SHP77 treated with DMSO at 0.1 percent for 48 hours (cell line): ENCODE measurements at places on chromosomes 11 and 22.

GRCh38 chr11:67117176-67117575 is 1.9 kb upstream of the KDM2A start:
- DNase-seq: no peak

DNA sequence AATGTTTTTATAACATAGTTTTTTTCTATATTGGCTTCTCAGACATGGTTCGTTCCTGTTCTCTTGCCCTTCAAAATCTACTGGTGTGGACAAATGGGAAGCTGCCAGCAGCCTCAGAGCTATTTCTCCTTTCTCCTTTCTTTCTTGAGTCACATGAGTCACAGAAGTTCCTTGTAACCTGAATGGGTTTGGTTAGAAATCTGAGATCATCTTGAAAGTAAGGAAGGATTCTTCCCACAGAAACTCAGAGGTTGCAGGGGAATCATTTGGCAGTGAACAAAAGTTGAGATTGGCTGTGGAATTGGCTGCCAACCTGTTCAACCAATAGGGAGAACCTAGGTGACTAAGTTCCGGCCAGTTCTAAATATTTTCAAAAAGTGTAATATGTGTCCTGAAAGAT is 12.5 kb downstream of the PLET1 start:
- DNase-seq: no peak

DNA sequence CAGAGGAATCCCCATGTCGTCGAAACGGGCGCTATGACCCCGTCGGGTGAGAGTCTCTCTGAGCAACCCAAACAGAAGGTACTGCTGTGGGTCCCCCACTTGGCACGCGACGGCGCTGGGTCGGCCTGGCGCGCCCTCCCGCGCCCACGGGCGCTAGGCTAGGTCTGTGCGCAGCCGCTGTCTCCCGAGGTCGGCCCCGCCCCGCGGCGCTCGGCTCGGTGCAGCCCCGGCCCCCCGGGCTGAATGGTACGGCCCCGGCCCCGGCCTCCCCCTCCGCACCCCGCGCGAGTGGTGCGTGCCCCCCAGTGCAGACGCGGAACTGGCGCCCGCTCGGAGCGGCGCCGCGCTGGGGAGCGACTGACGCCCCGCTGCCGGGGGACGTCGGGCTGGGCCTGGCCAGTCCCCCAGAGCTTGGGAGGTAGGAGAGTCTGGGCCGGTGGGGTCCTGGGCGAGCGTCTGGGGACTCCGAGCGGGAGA is at the start of gene MADD:
MADD (plus strand) TSS at position 305 of the 477 bp plus-strand sequence.
- DNase-seq: peak; percentile 78

GRCh38 chr11:76047231-76047630 is 159.1 kb downstream of the WNT11 start:
- DNase-seq: no peak

GRCh38 chr22:17977371-17977770 is 47.0 kb downstream of the MICAL3 start:
- DNase-seq: no peak

GRCh38 chr11:16418428-16419097 is 62.2 kb upstream of the SOX6 start:
- no peak for DNase-seq

- DNase-seq: no peak
These were observed 39.3 kb downstream of the LARGE2 start for GRCh38 chr11:45961751-45962240.
